Stimulated activated CD4-positive, alpha-beta T cell treated with anti-CD3 and anti-CD28 coated beads, Interleukin-4, amount 100 ng/mL, for 4 hours (primary cell): ENCODE measurements at places on chromosomes 7 and 10.

DNA sequence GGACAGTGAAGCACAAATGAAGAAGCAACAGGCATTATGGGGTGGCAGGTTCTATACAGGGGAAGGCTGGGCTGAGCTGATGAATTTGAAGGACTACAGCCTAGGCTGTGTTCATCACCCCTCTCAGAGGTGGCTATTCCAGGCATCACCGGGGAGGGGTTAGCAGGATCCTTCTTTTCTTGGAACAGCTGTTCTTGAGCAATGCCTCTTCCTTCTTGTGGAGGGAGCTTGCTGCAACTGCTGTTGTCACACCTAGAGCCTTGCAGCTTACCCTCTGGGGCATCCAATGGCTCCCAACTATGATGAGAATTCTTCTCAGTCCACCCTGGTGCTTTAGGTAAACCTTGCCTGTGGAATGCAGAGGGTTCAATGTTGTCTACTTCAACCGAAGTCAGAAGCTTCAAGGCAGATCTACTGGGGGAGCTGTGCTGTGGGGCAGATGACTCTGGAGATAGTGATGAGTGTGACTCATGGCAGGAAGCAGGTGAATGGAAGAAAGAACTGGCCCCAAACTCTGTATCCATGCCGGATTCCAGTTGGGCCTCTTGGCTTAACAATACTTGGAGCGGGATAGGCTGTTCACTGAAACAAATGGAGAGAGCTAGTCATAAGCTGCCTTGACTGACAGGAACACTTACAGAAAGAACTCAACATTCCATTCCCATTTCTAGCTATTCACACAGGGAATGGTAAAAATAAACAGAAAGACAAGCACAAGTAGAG is 21.5 kb upstream of the PPP3CB start:
- no peak for DNase-seq

DNA sequence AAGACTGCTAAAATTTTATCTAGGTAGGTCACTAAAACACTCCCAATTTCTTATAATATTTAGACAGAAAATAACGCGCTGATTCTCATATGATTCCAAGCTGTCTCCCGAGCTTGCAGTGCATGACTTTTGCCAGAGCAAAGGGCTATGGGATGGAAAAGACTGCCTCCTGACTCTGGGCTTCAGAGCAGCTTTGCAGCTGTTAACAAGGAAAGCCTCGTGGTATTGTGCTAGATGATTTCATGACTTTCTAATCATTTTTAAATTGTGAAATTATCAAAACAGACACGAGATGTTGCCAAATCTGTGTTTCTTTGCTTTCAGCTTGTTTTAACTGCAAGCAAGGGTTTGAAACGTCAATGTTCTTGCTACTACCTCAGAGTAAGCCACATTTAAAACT is 238.3 kb downstream of the AGMO start:
- DNase-seq = no peak

GRCh38 chr7:110372685-110373084 is 718.2 kb upstream of the LRRN3 start:
- DNase-seq = no peak

GRCh38 chr7:33868166-33868565 is 37.2 kb upstream of the BMPER start:
- DNase-seq = no peak

GRCh38 chr10:110918269-110918642 is 724 bp downstream of the BBIP1 start:
- peak; percentile 80 for DNase-seq

DNA sequence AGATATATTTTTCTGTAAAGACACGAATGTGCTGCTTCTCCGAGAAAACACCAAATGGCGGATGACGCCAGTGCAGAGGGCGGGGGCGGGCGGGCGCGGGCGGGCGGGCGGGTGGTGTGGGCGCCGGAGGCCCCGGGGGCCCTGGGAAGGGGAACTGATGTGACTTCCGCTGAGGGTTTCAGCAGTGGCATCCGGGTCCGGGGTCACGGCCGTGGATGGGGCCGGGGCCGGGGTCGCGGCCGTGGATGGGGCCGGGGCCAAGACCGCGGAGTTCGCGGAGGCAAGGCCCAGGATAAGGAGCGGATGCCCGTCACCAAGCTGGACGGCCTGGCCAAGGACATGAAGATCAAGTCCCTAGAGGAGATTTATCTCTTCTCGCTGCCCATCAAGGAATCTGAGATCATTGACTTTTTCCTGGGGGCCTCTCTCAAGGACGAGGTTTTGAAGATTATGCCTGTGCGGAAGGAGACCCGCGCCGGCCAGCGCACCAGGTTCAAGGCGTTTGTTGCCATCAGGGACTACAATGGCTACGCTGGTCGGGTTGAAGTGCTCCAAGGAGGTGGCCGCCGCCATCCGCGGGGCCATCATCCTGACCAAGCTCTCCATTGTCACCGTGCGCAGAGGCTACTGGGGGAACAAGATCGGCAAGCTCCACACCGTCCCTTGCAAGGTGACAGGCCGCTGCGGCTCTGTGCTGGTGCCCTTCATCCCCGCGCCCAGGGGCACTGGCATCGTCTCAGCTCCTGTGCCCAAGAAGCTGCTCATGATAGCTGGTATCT is 20.3 kb upstream of the IGF2BP3 start:
- peak; percentile 58 for DNase-seq

GRCh38 chr7:55288070-55288824 is 76.9 kb upstream of the LANCL2 start:
- DNase-seq = no peak

- DNase-seq = no peak
These were observed 968 bp upstream of the INMT start for GRCh38 chr7:30750683-30751650.

DNA sequence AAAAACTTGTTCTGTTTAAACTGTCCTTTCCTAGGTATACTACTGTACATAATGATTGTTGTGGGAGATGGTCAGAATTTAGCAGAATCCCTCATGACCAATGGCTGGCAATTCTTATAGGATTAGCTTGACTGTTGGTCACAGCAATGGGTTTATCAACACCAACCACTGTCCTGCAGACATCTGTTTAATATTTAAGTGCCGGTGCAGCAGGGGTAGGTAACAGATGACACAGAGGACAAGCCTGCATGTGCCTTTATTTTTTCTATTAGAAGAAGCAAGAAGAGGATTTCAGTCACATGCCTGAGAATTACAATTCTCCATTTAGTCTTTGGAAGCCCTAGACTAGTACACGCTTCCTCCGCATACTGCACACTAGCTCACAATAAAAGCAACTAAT is 48.4 kb downstream of the CCDC6 start:
- DNase-seq = no peak

DNA sequence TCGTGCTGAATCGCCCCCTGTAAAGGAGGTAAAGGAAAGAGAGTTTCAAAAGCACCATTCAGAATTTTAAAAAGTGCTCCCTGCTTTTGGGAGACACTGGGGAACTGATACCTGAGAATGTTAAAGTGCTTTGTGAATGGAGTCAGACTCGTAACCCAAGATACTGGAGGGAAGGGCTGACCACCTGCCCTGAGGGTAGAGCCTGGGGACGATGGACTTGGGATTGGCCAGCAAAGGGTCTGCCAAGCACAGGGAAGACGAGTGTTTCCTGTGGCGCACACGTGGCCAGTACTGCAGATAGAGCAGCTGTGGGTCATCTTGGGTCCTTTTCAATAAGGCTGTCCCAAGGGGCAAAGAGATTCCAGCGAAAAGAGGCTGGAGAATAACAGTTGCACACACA is 1284.1 kb upstream of the AUTS2 start:
- DNase-seq = no peak

GRCh38 chr10:51615764-51616298 is 83.6 kb downstream of the CSTF2T start:
- no peak for DNase-seq

GRCh38 chr7:113161050-113161449 is 42.7 kb upstream of the SMIM30 start:
- DNase-seq = no peak

GRCh38 chr10:111475720-111476119 is 398.9 kb downstream of the ADRA2A start:
- DNase-seq = no peak

- no peak for DNase-seq
These were observed 50.6 kb upstream of the DUSP5 start for GRCh38 chr10:110446954-110447608.

GRCh38 chr10:95850791-95851190 is 57.0 kb upstream of the CC2D2B start:
- no peak for DNase-seq

- no peak for DNase-seq
These were observed 83.2 kb upstream of the KIF5B start for GRCh38 chr10:32139223-32140073.

- no peak for DNase-seq
These were observed 281.7 kb downstream of the AHR start for GRCh38 chr7:17580141-17580540.

- DNase-seq = no peak
These were observed 57.8 kb downstream of the BAMBI start for GRCh38 chr10:28734938-28735759.

GRCh38 chr10:31912898-31913850 is 15.5 kb downstream of the ARHGAP12 start:
- no peak for DNase-seq

DNA sequence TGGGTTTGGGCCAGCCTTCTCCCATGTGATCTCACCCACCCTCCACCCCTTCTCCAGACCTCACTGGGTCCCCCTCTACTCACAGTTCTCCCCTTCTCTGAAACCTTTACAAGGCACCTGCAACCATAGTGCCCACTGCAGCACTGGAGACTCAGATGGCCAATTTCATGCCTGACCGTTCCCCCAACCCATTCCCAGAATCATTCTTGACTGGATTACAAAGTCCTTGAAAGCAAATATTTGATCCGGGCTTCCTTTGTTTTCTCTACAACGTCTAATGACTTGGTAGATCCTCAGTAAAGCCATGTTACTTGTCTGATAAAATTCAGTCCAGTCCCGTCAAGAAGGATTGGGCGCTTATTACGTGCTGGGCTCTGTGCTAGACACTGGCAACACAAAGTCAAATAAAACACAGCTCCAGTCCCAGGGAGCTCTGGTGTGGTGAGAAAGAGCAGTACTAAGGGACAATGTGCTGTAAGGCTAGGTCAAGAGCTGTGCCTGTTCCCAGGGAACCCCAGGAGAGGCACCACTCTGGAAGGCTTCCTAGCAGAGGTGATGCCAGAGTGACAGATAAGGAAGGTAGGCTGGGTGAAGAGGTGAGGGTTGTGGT is 36.5 kb downstream of the SH3PXD2A start:
- no peak for DNase-seq

DNA sequence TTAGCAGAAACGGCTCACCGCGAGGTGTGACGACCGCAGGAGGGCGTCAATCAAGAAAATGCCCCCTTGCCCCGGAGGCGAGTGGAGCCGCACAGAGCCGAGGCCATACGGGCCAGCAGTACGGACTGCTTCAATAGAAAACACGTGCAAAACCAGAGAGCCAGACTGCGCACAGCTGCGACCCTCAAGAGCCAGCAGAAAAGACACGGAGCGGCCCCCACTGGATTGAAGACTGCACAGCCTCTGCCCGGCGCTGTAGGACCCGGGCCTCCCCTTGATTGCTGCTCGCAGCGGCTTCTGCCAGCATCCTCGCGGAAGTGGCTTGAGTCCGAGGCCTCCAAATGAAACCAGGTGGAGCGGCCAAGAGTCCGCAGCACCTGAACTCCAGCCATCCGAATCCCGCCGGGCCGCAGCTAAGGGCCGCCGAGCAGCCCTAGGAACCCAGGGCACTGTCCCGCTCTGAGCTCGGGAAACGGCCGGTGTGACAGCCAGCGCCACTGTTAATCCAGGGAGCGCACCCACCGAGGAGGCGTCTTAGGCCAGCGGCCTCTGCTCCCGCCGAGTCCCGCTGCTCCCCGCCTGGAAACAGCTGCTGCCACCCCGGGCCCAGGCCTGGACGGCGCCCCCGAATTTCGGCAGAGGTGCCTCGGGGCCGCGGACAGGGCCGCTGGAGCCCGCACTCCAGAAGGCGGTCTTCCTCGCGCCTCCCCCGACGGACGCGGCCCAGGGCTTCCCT is 660 bp upstream of the HHEX start:
- DNase-seq = no peak

DNA sequence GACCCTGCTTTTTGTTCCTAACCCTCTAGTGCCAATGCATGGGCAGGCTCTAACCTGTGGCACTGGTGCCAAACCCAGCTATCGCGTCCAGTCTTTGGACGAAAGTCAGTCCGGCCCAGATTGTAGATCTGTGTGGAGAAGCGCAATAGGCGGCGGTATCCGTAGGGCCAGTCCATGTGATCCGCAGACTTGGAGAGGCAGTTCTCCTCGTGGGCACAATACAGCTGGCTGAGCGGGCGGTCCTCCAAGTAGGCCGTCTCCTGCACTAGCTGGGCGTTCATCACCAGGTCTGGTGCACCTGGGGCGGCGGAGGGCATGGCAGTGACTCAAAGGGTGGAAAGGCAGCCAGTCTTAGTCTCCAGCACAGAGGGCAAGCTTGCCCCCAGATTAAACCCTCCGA is 14.5 kb downstream of the LOXL4 start:
- no peak for DNase-seq

DNA sequence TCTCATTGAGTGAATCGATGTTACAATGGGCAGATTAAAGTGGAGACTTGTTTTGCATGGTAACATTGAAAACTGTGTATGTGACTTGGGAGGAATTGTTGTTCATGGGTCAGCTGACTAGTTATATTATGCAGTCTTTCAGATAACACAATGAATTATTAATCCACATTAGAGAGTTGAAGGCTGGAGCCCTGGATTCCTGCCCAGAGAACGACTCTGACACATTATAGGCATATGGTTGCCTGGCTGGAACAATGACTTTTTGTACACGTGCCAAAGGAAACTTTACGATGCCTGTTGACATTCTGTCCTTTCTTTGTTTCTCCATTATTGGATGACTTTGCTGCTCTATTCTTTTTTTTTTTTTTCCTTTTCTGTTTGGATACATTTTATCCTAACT is 52.3 kb upstream of the TMEM229A start:
- no peak for DNase-seq

GRCh38 chr10:95187617-95188016 is 6.4 kb upstream of the ACSM6 start:
- DNase-seq = no peak

- DNase-seq = no peak
These were observed 62.7 kb upstream of the ABLIM1 start for GRCh38 chr10:114720685-114721278.
